ENCODE measurements at places on chromosomes 11 and 22.

- no peak for DNase-seq
Measured at GRCh38 chr11:78659326-78660270, 84.9 kb upstream of the NARS2 start.

GRCh38 chr11:20990447-20990846 lies 321.1 kb downstream of the NELL1 start:
- DNase-seq: no peak

DNA sequence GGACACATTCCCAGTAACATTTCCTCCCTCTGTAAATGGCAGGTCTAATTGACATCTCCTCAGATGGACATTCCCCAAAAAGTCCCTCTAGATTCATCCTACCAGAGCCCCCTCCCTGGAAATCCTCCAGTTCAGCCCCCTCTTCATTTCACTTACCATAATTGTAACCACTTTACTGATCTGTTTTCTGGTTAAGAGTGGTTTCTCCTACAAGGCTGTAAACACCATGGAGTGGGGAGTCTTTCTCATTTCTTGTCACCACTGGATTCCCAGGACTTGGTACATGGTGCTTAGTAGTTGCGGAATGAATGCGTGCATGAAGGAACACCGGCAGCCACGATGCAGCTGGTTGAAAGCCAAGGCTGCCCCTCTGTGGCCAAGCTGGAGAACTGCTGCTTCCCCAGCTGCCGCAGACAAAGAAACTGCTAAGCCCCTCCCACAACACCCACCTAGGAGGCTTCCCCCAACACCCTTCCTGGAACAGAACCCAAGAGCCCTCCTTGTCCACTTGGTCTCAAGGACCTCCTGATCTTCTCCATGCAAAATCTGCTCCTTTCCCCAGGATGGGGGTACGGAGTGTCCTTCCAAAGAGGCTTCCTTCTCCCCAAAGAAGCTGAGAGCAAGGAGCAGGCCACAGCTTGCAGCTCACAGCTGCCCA lies 18.6 kb upstream of the SCARF2 start:
- peak; percentile 74 for DNase-seq

DNA sequence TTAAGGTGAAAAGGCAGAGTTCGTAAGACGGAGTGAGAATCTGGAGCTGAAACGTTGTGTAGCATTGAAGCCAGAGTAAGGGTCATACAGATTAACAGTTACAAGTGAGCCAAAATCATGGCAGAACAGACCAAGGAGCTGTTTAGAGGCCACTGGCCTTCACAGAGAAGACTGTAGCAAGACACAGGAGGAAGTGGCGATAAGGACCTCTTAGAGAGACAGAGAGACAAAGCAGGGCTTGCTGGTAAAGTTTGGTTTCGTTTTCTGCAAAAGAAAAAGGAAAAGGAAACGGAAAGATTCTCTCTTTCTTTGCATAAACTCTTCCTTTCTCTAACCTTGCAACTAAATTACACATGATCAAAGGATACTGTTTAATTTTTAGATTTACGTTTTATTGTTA lies 83.0 kb downstream of the AASDHPPT start:
- no peak for DNase-seq

DNA sequence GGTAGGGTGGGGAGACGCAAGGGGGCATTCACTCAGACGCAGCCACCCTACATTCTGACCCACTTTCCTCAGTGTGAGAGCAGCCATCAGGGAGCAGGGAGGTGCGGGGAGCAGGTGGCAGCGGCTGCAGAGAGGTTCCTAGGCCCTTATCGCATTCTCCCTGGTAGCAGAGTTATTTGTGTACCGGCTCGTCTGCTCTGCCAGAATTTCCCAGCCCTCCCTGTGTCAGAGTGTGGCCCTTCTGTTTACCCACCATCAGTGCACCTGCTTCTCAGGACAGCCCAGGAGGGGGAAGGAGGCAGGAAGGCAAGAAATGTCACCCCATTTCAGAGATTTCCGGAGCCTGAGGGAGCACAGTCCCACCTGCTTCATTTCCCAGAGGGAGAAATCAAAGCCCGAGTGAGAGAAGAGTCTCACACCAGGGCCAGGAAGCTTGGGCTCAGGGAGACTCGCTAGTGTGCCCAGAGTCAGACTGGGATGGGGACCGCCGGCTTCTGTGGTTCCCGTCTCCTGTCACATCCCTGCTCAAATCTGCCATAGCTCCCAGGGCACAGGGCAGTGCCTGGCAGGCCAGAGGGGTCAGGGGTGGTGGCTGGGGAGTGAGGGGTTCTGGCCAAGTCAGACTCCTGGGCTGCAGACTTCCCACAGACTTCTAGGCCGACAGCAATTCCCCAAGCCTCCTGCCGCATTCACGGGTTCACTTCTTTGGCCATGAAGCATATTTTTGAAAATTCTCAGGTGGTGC lies 49.7 kb downstream of the ARRB1 start:
- no peak for DNase-seq

DNA sequence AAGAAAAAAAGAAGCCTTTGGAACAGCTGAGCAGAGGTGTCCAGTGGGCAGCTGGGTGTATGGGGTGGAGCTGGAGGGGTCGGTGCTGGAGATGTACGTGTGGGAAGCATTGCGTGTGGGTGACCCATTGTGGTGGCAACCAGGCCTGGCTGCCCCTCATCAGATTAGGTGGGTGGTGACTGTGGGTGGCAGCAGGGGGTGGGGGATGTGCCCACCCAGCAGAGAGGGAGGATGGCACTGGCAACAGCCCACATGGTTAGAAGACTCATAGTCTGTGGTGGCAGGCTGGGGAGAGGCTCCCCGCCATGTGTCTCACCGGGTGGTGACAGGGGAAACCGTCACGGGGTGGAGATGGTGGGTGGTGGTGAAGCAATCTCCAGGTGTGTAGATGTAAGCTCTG lies 27.6 kb downstream of the TP53I11 start:
- no peak for DNase-seq

- DNase-seq: no peak
Measured at GRCh38 chr11:72598466-72598865, 75.8 kb downstream of the PDE2A start.

DNA sequence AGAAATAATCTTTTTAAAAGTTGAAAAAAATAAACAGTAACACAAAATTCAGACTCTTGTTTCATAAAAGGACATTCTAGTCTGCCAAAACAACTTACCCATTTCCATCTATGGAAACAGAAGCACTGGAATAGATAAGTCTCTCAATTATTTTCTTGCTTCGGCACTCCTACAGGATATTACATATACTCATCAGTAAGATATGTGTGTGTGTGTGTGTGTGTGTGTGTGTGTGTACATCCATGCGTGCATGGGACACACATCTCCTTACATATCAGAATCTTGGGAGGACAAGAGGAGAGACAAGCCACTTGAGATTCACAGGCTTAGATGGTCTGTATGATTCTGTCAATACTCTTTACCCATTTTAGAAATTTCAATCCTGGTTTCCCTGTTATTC lies 144.6 kb downstream of the ATG16L2 start:
- DNase-seq: no peak

DNA sequence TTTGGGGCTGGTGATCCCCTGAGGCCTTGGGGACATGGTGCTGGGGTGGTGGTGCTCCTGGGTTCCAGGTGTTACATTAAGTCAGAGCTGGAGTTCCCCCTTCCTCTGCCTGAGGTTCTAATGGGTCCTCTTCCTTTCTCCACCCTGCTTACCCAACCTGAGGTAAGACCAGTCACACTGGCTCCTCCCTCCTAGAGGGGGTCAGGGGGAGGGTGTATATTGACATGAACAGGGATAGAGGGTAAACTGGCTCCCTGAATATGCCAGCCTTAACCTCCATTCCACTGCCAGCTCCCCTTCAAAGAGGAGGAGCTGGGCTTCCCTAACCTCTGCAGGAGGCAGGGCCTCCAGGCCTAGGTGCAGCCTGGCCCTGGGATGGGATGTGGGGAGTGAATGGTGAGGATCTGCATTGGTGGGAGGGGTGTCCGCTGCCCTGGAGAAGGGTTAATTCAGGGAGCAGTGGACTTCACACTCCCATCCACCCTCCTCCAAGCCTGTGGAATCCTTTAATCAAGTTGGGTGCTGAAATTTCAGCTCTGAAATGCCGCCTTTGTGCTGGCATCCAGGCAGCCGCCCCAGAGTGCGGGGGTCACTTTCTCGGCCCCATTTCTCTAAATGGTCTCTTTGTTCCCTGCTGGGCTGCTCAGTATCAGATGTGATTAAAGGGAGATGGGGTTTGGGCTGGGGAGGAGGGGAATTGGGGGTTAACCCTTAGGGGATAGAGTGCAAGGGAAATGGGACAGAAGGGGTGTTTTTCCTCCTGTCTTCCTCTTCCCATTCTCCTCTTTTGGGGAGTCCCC lies 15.2 kb downstream of the POLR2F start:
- no peak for DNase-seq

GRCh38 chr11:98616098-98616655 lies 404.6 kb upstream of the CNTN5 start:
- DNase-seq: no peak

DNA sequence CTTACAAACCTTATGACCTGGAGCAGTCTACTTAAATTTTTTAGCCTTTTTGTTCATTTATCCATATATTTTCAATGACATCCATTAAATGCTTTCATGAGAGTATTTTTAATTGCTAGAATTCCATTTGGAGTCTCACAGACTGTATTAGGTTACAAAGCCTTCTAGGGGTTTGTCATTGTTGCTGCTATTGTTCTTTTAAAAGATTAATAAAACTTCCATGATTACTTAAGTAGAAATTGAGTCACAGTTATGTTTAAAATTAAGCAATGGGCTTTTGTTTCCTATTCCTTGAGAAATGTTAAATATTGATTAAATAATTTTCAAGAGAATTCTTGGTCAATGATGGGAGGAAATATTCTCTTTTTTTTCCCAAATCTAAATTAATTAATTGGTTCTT lies 1408.4 kb upstream of the RAG2 start:
- DNase-seq: no peak

DNA sequence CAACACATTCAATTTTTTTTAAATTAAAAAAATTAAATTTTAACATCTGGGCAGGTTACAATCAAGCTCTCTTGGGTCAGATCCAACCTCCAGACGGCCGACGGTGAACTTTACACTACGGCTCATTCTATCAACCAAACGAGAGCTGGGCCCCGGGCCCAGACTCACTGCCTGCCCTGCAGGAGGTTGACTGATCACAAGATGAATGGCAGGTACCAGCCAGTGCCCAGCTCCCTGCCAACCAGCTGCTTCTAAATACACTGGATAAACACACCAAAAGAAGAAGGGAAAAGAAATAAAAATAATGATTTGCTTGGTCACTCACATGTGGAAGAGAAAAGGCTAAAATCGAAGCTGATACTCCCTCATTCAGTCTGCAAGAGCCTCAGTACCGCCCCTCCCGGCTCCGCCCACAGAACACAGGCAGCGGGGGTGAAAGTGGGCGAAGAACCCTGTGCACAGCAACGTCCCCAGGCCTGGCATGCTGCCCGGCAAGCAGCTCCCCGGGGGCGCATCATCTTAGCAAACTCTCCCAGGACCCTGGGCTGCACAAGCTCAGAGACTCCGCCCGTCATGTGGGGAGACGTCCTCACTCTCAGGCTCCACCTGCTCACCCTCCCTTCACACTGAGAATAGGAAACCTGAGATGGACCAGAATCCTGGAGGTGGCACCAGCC lies 303.4 kb downstream of the SHANK2 start:
- DNase-seq: peak; percentile 97

- no peak for DNase-seq
Measured at GRCh38 chr22:24553597-24554312, 1.2 kb downstream of the GUCD1 start.

Data from NCI-H2171 (cell line).